ENCODE measurements at places on chromosomes 2 and 18. TPM values are rescaled to one million over a fixed set of nuclear protein-coding genes. Genes with fewer than 3 reads are reported as not detected.

BIN1 gene
- 37.6 TPM for polyA plus RNA-seq

GRCh38 chr2:162748566-162749215 lies 89.9 kb downstream of the KCNH7 start:
- no peak for DNase-seq

DNA sequence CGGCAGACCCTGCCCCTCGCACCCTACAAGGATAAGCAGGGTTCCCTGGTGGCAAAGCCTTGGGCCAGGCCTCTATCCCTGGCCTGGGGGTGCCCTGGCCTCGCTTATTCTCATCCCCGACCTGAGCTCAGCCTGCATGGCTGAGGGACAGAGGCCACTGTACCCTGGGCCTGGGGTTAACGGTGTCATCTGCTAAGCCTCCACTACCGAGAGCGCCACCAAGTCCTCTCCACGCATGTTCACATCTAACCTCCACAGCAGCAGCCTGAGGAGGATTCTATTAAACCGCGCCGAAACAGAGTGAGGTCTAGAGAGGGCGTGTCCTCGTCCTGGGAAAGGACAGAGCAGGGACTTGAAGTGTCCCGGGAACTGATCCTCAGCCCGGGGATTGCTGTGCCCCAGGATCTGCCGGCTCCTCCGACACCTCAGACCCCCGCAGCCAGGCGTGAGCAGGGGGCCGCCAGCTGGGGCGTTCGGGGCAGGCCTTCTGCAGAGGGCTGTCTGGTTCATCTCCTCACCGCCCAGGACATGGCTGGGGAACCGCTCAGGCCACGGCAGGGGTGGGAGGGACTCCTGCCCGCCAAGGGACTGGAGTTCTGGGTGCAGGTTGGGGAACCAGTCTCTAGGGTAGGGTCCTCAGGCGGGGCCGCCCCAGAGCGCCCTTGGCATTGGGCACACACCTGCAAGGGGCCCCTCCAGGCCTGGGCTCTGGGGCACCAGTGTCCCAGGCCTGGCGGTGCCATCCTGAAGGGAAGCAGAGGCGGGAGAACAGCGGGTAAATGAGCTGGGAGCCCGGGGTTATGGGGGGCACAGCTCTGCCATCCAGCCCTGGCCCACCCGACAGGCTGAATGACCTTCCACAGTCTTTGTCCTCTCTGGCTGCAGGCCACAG lies 68.0 kb upstream of the SMAD7 start:
- DNase-seq, result no peak

DNA sequence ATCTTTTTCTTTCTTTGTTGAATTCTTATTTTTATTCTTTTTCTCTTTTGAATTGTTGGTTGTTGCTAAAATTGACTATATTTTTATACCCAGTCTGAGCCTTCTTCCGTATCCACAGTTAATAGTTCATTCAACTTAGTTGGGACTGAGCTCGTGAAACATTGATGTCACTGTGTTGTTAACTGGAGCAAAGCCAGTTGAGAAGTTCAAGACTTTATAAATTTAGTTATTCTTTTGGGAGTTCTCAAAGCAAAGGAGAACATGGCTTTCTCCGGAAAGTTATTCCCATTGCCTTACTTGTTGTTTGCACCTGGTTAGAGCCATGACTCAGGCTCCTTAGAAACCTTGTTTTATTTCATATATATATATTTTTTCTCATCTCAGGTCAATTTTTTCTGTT lies 8.8 kb downstream of the CTLA4 start:
- DNase-seq, result no peak

DNA sequence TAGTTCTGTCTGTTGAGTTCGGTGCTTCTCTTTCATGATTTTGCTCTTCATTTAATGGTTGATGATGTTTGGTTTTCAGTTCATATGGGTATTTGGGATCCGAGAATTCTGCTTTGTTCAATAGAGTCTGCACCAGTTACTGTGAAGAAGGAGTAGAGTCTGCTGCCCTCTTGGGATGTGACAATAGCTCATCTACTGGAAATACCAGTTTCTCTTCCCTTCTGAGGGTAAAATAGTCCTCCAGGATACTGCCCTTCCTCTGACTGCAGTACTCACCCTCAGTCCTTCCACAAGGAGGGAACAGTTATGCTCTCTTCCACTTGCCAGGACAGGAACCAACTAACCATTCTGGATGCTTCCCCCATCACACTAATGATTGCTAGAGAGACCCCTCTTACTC lies 12.5 kb upstream of the TNFAIP6 start:
- DNase-seq, result no peak

GRCh38 chr18:3605954-3606443 lies 156.0 kb downstream of the TGIF1 start:
- no peak for DNase-seq
